ENCODE measurements at places on chromosomes 6 and 20.

GRCh38 chr20:48153103-48153502 is 367.8 kb upstream of the SULF2 start:
- DNase-seq, result no peak

DNA sequence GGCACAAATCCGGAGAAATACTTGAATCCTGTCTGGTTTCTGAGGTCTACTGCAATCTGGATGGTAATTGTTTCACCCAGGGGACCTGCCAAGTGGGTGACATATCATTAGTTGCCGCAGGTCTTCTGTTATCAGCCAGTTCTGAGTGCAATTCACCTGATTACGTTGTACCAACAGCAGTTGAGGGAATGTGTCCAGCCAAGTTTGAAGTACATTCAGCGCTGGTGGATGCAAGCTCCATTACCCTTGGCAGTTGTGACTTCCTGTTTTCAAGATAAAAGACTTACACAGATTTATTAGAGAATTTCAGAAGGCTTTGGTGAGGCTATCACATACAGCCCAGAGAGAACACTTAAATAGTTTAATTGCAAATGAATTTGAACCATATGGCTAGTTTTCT is 42.8 kb downstream of the FNDC1 start:
- DNase-seq, result no peak

DNA sequence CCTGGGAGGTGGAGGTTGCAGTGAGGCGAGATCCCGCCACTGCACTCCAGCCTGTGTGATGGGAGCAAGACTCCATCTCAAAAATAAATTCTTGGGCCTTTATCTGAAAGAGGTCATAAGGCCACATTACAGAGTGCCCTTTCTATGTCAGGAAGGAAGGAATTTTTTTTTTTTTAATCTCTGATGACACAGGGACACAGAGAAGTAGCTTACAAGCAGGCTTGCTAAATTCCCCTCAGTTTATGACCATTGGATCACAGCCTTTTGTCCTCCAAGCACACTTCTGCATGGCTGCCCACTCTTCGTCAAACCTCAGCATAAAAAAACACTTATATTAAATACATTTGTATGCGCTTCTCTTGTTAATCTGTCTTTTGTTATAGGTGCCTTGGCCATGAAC is 7.5 kb upstream of the IFNGR1 start:
- no peak for DNase-seq

GRCh38 chr6:1381481-1382330 is 7.7 kb upstream of the FOXF2 start:
- DNase-seq, result no peak

GRCh38 chr6:124430740-124431318 is 531.4 kb upstream of the RNF217 start:
- no peak for DNase-seq

DNA sequence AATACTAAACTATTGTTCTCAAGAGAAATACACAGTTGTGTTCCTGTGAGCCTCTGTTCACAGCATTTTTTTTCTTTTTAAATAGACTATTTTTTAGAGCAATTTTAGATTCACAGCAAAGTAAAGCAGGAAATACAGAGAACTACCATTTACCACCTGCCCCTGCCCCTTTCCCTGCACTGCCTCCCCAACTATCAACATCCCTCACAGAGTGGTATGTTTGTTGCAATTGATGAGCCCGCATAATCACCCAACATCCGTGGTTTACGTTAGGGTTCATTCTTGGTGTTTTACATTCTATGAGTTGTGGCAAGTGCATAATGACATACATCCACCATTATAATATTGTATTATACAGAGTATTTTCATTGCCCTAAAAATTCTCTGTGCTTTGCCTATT is 71.6 kb upstream of the TNFAIP3 start:
- no peak for DNase-seq

DNA sequence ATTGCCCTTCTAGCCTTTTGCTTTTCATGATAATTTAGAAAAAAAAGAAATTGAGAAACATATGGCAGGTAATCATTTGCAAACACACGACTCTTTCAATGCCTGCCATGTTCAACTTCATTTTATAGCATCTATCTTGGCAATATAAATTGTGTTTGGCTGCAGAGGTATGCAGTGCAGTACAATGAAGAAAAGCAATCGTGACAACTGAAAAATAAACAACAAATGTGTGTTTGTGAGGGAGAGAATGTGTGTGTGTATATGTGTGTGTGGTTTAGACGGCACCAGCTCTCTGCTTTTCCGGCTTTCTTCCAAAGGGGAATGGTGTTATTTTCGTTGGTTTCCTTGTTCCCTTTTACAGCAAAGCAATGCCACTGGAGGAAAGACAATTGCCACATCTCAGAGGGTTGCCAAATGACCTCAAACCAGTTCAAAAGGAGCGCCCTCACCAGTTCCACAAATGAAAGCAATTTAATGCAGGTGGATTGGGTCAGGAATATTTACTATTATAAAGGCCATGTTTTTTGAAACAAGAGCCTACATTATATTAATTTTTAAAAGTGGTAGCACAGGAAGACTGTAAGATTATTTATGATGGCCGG is 587.2 kb downstream of the PRKN start:
- no peak for DNase-seq

DNA sequence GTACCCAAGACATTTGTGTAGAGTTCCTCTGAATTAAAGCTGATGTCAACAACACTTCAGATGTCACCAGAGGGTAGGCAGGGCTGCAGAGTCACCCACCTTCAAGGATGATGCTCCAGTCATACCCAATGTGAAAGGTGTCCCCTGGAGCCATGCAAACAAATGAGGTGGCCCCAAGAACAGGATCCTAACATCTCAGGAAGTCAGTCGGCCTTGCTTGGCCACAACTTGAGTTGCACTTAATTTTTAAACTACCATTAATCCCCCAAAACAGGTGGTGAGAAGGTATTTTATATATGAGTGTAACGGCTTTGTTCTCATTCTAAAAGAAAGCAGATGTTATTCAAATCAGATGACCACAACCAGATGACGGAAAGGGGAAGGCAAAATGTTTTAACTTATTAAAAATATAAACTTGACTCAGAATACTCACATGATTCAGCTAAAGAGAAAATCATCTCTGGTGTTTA is 21.1 kb upstream of the SERPINB1 start:
- DNase-seq, result no peak

DNA sequence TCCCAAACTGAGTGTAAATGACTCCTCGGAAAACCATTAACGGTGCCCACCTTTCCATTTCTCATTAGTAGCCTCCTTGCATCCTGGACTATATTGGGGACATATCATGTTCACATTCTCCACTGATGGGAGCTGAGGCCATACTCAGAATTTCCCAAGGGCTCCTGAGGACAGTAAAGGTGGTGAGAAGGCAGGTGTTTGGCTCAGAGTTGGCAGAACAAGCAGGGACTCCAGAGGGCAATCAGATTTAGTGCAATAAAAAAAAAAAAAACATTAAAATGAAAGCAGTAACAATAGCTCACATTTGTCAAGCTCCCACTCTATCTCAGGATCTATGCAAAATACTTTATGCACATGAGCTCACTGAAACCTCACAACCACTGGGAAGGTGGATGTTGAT is 401.4 kb downstream of the MAFB start:
- DNase-seq, result no peak

- DNase-seq, result peak; percentile 94
Measured at GRCh38 chr6:3209114-3210023, 18.1 kb downstream of the TUBB2B start.

DNA sequence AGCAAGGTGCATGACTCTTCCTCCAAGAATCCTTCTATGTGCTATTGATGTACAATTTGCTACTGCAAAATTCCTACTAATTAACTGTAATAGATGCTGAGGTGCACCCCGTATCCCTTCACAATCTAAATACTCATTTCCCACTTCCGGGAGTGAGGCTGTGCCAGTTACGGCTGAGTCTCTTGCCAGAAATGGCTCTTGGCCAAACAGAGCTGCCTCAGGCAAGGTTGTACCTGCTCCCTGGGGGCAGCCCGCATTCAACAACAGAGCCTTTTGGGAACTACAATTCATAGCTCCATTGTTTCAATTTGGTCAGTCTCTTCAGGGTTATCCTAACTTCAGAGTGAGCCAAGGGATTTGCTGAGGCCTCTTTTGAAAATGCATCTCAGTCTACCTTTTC is 789.8 kb upstream of the MAP3K7 start:
- peak; percentile 95 for DNase-seq

GRCh38 chr20:23121751-23122320 is 35.7 kb upstream of the CD93 start:
- DNase-seq, result no peak

DNA sequence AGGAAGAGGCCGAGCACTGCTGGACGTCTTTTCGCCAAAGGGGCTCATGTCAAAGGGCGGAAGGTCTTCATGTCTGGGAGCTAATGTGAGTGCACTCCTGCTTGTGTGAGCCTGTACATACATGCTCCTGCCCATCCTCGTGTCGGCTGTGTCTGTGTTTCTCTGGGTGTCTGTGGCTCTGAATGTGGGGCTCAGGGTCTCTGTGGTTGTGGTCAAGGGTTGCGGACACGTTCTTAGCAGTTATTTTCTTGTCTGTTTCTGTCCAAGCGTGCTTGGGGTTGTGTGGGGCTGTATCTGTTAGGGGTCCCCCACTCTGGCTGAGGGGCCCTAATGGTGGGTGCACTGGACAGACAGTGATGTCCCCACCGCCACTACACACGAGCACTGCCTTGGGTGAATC is 2.9 kb downstream of the AVP start:
- DNase-seq, result no peak

DNA sequence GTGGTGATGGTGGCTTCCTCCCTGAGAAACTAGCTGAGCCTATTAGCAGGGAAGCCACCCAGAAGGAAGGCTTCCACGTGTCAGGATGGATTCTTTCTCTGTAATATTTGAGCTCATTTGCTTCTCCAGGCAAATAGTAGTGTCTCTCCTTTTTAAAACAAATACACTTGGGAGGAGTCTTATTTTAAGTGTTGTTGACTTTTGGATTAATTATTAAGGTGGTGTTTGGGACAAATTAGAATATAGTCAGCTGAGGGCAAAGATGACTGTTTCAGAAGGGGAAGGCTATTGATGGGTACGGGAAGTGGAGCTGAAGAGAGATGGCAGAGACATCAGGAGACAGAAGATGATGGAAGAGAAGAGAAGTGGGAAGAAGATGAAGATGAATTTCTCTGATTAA is 119.8 kb upstream of the PHACTR1 start:
- no peak for DNase-seq

DNA sequence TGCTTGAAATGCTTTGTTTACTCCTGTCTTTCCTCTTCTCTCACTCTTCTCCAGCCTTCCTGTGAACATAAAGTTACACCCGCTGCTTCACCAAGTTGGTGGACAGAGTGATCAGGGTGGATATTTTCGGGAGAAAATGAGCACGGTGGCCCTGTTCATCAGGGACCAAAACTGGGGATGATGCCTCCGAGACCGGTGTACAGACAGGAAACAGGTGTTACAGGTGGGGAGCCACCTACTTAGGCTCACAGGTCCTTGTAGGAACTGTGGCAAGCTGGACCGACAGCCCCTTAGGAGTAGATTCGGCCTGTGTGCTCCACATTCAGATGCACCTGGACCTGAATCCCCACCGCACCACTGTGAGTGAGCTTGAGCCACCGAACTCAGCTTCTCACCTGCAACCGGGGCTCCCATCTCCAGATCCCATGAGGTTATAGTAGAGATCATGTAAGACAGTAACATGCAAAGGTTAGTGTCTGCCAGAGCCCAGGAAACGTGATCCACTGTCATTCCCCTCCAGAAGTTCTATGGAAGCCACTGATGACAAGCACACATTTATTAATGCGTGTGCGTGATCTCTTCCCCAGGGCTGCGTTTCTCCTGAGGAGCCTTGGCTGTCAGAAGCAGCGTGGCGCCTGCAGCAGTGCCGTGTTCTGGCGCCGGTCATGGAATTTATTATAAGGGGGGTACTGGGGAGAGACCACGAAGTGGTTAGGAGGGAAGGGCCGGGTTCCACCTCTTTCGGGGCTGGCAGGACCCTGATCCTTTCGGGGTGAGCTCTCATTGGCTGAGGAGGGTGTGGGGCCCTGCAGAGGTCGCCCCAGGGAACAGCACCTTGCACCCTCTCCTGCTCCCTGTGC is 94.2 kb downstream of the ERMARD start:
- DNase-seq, result peak; percentile 72

DNA sequence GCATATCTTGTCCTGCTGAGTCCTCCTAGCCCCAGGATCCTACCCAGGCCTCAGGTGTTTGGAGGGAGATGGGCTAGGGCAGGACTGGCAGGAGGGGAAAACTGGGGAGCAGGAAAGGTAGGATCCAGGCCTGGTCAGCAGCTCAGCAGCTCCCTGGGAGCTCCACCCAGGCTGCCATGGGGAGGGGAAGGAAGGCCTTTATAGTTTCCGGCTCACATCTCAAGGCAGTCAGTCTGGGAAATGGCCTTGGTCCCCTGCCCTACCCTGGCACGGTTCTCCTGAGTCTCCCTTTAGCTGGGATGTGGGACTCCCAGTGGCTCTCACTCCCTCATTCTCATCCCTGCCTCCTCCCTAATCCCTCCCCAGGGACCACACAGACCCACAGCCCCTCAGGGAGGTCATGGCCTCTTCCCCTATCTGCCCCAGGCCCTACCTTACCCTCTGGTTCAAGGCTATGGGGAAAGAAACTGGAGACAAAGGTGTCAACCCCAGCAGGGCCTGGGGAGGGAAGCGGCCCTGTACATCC is 1.6 kb downstream of the SLC44A4 start:
- DNase-seq, result no peak

DNA sequence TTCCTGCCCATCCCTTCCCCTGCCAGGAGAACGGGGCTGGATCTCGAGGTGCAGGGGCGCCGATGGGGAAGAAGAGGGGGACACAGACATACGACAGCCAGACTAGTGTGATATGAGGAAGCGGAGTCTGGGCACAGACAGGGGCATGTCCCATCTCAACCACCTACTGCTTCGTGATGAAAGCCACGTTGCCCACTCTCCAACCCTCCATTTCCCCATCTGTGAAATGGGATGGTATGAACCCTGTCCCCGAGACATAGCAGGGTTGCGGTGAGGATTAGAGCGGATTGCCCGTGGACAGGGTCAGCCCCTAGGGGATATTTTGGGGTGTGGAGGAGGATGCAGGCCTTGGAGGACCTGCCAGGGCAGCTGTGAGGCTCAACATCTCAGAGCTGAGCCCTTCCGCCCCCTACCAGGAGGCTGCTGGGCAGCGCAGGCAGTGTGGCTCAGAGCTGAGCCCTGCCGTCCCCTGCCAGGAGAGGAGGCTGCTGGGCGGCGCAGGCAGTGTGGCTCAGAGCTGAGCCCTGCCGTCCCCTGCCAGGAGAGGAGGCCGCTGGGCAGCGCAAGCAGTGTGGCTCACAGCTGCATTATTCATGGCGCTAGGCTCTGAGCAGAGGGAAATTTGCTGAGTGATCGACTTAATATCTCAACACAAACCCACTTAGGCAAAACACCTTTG is 71.7 kb downstream of the GRM4 start:
- no peak for DNase-seq

- peak; percentile 94 for DNase-seq
Measured at GRCh38 chr6:26270903-26271667, 93.9 kb upstream of the BTN3A2 start.

DNA sequence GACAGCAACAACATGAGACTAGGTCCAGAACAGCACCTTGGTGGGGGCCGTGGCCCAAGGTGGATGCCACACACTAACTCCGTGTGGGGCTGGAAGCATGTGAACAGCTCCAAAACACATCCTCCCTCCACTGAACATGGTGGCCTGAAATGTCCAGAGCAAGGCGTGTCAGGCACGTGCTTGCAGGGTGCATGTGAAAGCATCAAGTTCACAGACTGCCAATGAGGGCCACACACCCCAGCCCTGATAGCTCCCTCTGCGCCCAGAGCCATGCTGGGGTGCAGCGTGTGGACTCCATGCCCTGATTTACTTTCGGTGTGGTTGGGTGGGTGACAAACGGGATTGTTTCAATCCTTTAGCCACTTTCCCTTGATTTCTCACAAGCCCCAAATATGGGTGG is 20.1 kb upstream of the RPP40 start:
- DNase-seq, result no peak
